ENCODE measurements at places on chromosomes 11 and 22.

- no peak for DNase-seq
Observed at GRCh38 chr11:64233913-64234586, at the start of gene VEGFB. Gene VEGFB, plus strand, starts transcription at chr11:64234584. Its CDS starts 250 bp downstream, at chr11:64234834.

- DNase-seq: peak; percentile 85
Observed at GRCh38 chr11:85137597-85137996, 489.5 kb downstream of the DLG2 start.

DNA sequence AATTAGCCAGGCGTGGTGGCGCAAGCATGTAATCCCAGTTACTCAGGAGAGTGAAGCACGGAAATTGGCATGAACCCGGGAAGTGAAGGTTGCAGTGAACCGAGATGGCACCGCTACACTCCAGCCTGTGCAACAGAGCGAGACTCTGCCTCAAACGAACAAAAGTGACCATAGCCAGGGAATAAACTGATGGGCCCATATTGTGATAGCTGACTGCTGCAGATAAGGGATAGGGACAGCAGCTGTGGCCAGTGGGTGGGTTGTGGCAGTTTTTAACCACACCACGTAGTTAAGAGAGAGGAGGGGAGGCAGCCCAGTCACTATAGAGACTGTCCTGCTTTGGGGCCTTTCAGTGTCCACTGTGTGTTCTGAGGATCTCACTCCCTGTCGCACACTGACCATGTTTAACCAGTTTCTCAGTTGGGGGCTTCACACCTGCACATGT lies 58.9 kb downstream of the PISD start:
- DNase-seq: no peak

GRCh38 chr11:41789376-41789775 lies 329.9 kb upstream of the LRRC4C start:
- DNase-seq: no peak

GRCh38 chr11:113001709-113002108 lies 40.5 kb downstream of the NCAM1 start:
- DNase-seq: no peak

GRCh38 chr11:62104816-62105653 lies 18.8 kb upstream of the INCENP start:
- DNase-seq: no peak

DNA sequence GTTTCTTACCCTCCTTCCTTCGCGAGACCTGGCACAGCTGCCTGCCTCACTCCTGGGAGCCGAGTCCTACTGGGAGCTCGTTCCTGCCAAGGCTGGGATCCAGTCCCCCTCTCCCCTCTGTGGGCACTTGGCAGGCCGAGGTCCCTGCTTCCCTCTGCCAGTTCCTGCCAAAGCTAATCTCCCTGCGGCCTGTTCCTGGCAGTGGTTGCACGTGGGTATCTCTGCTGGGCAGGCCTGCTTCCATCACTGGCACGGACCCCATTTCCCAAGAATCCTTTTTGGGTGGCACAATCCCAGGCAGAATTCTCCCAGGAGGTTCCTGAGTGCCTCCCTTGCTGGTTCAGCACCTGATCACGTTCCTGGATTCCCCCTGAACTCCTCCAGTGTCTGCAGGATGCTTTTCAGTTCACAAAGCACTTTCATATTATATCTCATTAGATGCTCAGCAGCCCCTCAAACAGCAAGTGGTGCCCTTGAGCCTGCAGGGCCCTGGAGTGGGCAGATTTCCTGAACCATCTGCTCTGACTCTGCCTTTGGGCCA lies 96.5 kb downstream of the RRM1 start:
- DNase-seq: no peak

DNA sequence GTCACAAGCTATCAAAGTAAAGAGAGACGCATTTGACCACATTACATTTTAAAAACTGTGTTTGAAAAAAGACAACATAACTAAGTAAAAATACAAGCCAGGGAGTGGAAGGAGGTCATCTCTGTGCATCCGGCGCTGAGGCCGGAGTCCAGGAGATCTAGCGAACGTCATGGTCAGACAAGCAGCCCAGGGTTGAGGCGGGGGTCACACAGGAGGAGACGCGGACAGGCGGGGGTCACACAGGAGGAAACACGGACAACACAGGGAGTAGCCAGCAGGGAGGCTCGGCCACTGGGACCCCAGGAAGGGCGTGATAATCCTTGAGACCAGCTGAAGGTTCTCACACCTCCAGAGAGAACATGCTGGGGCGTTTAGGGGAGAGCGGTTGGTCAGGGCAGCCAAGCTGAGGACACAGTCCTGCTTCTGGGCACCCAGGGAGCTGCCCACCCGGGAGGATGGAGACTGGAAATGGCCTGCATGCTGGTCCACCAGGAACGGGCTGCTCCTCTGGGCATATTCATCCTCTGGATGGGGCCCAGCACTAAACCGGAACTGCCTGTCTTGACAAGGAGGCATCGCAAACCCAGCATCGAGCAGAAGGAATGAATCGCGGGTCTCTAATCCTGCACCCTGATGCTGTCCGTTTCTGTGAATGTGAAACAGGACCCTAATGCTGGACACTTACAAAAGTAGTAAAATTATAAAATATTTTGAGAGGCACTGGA lies 40.9 kb upstream of the MUC5AC start:
- no peak for DNase-seq

- DNase-seq: peak; percentile 96
Observed at GRCh38 chr22:23163665-23164064, 16.6 kb upstream of the BCR start.

GRCh38 chr22:42717197-42717928 lies 3.3 kb downstream of the A4GALT start:
- no peak for DNase-seq

- DNase-seq: no peak
Observed at GRCh38 chr11:2221591-2221990, 48.8 kb downstream of the ASCL2 start.

- no peak for DNase-seq
Observed at GRCh38 chr11:132977746-132978145, 554.6 kb downstream of the OPCML start.

- DNase-seq: no peak
Observed at GRCh38 chr11:11514246-11514645, 107.6 kb downstream of the GALNT18 start.

GRCh38 chr11:135074397-135074998 lies 662.5 kb upstream of the B3GAT1 start:
- DNase-seq: peak; percentile 8

DNA sequence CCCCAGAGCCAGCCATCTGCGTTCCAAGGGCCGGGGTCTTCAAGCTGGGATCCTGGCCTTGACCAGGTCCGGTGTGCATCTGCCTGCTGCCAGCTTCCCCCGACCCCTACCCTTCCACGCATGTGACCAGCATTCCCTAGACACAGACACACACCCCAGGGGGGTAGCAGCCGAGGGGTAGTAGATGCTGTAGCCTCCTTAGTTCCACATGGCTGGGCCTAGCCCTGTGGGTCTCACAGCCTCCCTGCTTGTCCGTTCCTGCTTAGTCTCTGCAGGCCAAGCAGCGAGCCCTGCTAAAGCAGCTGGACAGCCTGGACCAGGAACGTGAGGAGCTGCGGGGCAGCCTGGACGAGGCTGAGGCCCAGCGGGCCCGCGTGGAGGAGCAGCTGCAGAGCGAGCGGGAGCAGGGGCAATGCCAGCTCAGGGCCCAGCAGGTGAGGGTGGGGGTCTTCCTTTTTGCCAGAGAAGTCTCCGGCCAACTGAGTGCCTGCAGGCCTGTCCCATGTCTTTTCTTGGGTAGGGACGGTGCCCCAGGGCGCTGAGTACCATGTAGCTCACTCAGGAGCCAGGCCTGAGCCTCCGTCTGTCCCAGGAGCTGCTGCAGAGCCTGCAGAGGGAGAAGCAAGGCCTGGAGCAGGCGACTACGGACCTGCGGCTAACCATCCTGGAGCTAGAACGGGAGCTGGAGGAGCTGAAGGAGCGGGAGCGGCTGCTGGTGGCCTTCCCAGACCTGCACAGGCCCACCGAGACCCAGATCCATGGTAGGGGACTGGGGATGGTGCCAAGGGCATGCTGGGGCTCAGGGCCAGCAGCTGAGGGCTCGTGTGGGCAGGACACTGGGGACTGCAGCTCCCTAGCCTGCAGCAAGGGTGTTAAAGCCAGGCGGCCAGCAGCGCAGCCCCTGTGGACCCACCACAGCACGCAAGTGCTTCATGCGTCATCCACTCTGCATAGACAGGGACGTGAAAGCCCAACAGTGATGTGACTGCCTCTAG lies 13.6 kb downstream of the RNF215 start:
- DNase-seq: no peak

DNA sequence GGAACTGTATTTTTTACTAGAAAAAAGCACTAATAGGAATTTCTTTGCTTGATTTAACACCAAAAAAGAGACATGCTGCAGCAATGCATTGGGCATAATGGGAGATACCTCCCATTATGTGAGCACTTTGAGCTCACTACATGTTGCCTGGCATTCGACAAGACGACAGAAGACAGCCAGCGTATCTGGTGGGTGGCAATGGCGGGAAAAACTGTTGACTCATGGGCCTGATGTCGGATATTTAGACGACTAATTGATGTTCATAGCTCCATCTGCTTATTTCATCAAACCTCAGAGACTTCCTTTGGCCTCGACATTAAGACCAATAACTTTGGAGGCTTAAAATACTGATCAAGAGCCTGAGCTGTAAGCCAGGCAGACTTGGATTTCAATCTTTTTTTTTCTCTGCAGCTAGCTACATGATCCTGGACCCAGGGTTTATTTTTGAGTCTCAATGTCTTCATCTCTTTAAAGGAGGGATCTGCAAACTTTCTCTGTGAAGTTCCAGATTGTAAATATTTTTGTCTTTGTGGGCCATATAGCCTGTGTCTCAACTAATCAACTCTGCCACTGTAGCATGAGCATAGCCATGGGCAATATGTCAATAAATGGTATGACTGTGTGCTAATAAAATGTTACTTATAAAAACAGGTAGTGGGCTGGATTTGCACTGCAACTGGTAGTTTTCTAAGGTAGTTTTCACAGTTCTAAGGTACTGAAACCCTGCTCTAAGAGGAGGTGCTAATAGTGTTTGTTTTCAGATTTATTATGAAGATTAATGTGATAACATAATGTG lies 375.1 kb downstream of the METTL15 start:
- DNase-seq: peak; percentile 69

DNA sequence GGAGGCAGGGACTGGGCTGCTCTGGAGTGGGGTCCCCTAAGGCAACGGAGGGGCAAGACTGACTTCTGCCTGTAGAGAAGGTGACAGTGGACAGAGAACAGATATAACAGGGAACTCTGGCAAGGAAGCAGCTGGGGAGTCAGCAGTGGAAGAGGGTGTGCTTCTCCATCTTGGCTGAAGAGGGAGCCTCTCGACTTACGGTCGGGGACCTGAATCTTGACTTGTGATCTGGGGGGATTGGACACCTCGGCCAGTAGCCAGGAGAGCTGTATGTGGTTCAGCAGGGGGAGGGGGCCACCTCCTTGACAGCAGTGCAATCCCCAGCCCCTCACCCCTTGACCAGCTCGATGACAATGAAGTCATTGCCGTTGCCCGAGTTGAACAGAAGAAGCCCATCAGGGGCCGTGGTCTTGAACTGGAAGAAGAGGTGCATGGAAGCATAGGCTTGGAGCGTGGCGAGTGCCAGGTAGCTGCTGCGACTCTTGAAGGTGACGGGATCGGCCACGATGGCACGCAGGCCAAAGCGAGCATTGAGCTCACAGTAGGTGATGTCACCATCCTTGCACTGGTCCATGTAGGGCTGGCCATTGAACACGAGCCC lies 60.0 kb downstream of the SLC22A12 start:
- DNase-seq: no peak

GRCh38 chr11:77779935-77780334 lies 40.6 kb downstream of the RSF1 start:
- DNase-seq: peak; percentile 14

DNA sequence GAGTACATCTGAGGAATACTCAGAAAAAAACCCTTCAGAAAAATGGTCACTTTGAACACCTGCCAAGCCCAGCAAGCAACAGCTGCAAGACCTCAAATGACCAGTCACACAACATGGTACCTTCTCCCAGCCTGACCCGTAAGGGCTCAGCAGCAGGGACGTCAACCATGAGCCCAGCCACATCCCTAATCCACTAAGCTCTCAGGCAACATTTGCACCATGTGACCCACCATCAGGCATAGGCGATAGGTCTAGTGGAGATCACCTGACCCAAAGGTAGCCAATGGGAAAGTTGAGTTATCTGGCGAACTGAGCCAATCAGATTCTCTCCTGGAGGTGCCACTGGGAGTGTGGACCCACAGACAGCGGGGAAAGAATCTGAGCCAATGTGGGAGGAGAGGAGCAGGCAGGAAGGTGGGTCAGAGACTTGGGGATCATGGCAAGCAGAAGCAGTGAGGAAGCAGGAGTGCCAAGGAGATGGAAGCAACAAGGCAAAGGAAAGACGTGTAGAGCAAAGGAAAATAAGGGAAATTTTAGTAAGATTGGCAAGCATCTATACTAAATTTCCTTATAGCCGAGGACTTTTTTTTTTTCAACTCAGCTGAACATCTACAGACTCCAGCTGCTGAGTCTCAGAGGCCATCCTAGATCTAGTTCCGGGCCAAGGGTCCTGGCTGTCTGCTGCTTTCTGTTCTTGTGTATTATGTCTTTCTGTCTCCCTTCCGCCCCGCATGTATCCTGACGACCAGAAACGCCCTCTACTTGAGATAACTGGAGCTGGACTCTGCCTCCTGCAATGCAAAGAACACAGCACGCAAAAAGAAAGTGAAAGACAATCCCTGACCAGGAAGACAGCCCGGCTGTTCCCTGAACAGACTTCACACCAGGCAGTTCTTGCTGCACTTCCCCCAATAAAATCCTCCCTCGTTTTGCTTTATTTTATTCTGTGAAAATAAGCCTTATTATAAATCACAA lies 11.0 kb upstream of the PLAAT2 start:
- DNase-seq: no peak

DNA sequence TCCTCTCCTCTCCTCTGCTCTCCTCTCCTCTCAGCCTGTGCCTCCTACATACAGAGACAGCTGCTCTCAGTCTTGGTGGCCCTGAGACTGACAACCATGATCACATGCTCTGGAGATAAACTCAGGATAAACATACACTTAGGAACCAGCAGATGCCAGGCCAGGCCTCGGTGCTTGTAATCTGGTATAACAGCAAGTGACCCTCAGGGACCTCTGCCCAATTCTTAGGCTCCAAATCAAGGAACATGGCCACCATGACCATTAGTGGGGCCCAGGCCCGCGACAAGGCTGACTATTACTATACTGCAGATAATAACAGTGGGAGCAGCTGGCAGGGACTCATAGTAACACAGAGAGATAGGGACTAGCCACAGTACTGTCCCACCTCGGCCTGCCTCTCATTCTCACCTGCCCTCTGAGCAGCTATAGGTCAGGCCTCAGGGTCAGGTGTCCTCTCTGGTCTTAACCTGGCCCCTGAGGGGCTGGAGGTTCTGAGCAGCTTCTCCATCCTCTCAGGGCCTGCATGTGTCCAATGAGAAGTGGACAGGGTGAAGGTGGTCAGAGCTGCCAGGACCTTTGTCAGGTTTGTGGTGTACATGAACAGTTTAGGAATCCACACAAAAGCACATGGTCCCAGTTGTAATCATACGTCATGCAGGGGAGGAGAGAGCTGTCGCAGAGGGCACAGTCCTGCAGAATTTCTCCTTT lies 106.1 kb downstream of the GGTLC2 start:
- DNase-seq: no peak

GRCh38 chr11:57475191-57475590 lies 14.9 kb downstream of the RTN4RL2 start:
- DNase-seq: no peak
